ENCODE measurements at places on chromosomes 12 and 14.

GRCh38 chr12:83161456-83161855, 474.8 kb downstream of the TMTC2 start:
- DNase-seq, result no peak

- DNase-seq, result peak; percentile 58
Measured at GRCh38 chr12:121794534-121795033, 1.1 kb upstream of the RHOF start.

DNA sequence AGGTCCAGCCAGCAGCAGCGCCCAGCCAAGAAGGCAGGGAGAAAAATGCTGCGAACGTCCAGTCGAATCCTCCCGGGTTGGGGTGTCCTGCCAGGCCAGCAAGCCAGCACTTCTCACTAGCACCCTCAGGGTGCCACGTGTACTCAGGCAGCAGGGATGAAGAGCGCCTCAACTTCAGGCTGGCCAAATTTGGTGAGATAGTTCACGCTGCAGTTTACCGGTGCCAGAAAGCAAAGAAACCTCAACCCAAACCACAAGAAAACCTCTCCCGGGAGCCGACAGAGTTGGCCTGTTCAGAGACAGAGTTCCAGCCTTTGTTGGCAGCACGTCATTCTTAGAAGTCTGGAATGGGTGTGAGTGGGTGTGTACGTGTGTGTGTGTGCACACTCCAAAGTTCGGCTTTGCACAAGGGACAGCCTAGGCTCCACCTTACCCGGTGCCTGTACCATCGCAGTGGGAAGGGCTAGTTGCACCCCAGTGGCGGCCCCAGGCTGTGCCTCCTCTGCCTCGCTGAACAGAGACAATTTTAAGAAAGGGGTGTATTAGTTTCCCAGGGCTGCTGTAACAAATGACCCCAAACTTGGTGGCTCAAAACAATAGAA, 42.1 kb downstream of the ELK3 start:
- peak; percentile 59 for DNase-seq

DNA sequence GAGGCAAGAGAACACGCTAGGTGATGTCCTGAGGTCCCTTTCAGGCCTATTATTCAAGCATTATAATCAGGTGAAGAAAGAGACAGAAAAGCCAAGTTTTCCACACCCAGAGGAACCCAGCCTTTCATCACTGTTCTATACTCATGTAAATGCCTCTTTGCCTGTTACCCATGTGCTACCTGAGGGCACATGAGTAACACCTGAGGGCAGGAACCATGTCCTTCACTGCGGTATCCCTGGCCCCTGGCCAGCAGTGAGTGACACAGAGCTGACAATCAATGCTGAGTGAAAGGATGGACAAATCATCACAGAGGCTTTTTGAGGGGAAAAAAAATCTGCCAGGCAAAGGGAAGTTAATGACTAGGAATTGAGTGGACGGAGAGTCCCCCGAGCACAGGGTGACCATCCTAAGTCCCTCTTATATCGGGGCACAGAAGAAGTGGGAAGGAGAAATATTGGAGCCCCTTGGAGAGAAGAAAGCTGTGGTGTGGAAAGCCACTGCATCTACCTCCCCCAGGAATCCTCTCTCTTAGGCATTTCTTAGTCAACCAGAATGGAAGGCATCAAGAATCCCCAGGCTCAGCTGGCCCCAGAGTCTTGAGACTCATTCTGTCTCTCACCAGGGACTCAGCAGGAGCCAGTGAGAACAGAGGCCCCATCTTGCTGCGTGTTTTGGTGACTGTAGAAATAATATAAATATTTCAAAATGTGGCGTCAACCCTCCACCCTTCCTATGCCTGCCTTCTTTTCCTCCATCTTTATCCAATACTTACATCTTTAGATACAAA, 212.9 kb downstream of the DPF3 start:
- no peak for DNase-seq

DNA sequence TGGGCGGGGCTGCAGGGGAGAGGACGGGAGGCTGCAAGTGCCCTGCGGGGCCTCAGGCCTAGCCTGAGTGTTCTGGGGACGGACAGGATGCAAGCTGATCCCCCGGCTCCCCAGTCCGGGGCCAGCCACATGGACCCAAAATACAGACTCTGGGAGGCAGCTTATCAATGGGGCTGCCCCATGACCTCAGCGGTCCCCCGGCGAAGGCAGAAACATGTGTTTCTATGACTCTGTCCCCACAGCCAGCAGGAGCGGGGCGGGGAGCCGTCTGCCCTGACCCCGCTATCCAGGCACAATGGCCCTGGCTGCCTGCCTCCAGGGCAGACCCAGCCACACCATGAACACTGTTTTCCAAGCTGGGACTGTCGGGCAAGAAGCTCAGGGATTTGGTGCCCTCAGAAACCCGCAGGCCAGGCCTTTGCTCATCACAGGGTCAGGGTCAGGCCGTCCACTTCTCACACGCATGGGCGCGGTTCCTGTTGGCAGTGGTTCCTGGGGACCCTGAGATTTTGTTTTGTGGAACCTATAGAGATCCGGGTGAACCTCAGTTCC, 75.0 kb downstream of the RFLNA start:
- no peak for DNase-seq

DNA sequence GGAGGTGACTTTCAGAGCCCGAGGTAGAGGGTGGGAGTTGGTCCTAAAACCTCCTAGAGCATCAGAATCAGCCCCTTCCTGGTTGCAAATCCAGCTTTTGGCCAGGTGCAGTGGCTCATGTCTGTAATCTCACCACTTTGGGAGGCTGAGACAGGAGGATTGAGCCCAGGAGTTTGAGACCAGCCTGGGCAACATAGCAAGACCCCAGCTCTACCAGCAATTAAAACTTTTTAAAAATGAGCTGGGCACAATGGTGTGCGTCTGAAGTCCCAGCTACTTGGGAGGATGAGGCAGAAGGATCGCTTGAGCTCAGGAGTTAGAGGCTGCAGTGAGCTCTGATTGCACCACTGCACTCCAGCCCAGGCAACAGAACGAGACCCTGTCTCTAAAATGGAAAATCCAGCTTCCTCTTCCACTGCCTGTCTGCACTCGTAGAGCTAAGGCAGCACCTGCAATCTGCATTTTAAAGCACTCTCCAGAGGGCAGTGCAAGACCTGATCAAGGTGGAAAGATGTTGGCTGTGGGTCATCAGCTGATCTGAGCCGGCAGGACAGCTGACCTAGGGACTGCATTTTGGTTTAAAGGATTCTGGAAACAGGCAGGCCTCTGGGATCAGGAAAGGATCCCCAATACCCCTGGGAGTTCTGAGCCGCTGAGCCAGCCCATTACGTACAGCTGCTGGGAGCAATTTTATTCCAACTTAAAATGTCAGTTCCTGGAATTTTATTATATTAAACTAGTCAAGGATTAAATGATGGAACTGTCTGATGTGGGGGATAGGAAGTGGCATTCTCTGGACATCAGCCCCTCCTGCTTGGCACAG, 1.8 kb upstream of the TESC start:
- DNase-seq, result no peak

GRCh38 chr14:35336494-35337268, 44.5 kb downstream of the PSMA6 start:
- DNase-seq, result no peak

GRCh38 chr14:61812347-61813095, 50.3 kb downstream of the SNAPC1 start:
- DNase-seq, result peak; percentile 34

- no peak for DNase-seq
Measured at GRCh38 chr14:100522616-100523099, 64.6 kb downstream of the BEGAIN start.

DNA sequence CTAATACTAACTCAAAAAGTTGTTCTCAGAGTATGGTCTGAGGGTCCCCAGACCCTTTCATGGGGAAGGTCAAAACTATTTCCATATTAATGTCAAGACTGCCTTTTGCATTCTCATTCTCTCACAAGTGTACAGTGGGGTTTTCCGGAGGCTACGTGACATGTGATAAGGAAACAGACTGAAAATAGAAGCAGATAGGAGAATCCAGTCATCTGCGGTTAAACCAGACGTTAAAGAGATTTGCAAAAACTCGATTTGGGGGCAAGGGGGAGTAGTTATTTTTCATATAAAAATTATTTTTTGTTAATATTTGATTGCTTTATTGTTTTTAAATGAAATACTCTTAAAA, 1.0 kb upstream of the NAP1L1 start:
- peak; percentile 58 for DNase-seq

DNA sequence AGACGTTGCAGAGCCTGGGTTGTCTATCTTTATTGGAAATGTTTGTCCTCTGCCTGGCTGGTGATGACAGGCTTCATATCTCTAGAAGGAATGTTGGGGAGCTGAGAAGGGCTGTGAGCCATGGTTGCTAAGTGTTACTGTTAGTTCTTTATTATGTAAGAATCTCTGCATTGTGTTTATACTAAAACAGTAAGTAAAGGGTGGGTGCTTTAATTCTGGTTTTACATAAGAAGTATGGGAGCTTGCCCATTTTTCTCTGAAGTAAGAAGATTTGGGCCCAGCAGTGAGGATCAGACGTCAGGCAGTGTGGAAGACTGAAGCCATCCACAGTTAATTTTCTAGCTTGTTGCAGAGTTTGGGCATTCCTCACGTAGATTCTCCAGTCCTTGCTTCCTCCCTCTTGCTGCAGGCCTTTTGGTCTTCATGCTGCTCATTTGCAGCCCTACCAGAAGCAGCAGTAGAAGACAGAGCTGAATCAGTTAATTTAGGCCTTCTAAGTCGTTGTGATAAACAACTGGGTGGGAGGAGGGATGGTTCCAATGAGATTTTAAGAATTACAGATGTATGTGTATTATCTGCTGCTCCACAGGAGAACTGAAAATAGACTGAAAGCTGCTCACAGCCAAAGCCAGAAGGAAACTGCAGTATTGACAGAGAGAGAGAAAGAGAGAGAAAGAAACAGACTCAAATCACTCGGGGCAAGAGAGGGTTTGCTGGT, 21.4 kb downstream of the WNT5B start:
- DNase-seq, result no peak

GRCh38 chr14:61733972-61734371, 28.2 kb upstream of the SNAPC1 start:
- DNase-seq, result no peak

DNA sequence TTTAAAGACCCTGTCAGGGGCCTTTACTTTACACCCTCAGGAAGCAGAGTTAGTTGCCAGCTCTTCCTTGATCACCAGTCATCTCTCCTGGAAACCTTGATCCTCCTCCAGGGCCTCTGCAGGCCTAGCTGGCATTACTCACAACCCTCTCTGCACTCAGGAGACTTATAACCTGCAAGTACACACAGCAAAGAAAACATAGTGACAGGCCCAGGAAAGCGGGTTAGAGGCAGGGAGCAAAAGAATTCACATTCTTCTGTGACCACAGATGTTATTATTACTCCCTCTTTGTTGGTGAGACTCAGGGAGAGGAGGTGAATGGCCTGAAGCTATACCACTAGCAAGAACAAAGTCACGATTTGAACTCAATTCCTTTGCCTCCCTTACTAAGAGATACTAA, 87.4 kb downstream of the OR11H12 start:
- no peak for DNase-seq

GRCh38 chr12:109423392-109423791, 53.7 kb downstream of the KCTD10 start:
- no peak for DNase-seq

DNA sequence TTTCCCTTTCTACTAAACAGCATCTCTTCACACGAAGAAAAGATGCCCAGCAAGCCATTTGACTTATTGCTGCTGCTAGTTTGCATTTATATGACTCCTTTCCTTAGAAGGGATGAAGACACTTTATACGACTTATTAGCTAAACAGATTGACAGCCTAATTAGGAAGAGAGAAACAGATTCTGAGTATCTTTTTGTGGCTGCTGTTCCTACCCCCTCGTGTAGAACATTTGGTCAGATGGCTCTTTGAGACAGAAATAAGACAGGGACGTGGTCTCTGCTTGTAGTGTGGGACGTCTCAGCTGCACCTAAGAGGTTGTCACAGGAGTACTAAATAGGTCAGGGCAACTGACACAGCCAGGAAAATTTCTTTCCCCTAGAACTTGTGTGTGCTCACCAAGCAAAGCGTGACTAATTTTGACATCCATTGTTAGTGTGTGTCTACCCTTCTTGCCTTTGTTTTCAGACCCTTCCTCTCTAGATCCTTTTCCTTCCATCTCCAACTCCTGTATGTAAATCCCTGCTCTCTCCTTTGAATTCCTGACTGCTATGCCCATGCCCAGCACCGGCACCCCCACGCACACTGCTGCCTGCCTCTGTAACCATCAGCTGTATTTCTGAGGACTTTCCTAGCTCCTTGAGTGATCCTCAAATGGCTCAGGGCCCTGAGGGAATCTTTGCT, 83.2 kb downstream of the DAD1 start:
- no peak for DNase-seq

- no peak for DNase-seq
Measured at GRCh38 chr14:73058922-73059673, 764 bp downstream of the RBM25 start.

- DNase-seq, result no peak
Measured at GRCh38 chr12:117038023-117038680, 61.1 kb downstream of the TESC start.

DNA sequence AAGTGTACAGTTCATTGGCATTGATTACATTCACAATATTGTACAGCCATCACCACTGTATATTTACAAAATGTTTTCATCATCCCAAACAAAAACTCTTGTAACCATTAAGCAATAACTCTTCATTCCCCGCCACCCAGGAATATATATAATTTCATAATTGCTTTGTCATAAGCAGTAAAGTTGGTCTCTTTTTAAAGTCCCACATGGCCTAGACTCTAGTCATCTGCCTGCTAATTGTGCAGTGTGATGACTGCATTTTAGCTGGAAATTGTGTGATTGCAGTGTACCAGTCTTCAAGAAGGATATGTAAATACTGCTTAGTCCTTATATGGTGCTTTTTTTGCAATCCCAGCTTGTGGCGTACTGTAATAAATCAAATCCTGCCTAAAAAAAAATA, 75.1 kb upstream of the ATP2A2 start:
- no peak for DNase-seq

GRCh38 chr12:53179687-53180219, 769 bp upstream of the ZNF740 start:
- DNase-seq, result no peak

DNA sequence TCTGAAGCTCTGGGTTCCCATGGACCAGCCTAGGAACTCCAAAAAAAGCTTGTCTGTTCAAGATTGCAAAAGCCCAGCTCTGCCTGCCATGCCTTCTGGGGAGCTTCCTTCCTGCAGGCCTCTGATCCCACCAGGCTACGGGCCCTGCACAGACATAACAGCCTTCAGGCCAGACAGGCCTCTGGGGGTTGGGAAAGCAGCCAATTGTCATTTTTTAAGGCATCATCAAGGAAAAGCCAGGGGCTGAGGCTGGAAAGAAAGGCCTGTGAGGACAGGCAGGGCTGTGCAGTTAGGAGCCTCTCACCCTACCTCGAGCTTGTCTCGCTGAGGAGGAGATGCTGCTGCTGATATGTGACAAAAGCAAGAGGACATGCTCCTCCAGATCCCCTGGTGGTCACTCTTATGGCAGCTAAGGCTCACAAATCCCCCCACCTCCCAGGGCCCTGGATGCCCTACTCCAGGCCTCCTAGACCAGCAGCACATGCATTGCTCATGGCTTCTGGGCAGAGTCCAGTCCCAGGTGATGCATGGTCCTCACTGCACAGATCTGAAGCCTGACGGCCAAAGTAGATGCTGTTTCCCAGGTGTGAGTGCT, 2.9 kb downstream of the TMEM229B start:
- DNase-seq, result no peak

GRCh38 chr14:91252871-91253794, 8.6 kb upstream of the GPR68 start:
- DNase-seq, result peak; percentile 56

- DNase-seq, result no peak
Measured at GRCh38 chr14:88194531-88194930, 128.5 kb downstream of the KCNK10 start.

All from stimulated activated CD4-positive, alpha-beta T cell treated with anti-CD3 and anti-CD28 coated beads, Interleukin-15, amount 100 ng/mL, for 24 hours (primary cell).